GM20000 (cell line): ENCODE measurements at places on chromosomes 13 and 19.

- DNase-seq: peak; percentile 49
Measured at GRCh38 chr19:407511-408440, 1.2 kb downstream of the C2CD4C start.

- no peak for DNase-seq
Measured at GRCh38 chr13:20125129-20125782, 35.6 kb downstream of the GJA3 start.

DNA sequence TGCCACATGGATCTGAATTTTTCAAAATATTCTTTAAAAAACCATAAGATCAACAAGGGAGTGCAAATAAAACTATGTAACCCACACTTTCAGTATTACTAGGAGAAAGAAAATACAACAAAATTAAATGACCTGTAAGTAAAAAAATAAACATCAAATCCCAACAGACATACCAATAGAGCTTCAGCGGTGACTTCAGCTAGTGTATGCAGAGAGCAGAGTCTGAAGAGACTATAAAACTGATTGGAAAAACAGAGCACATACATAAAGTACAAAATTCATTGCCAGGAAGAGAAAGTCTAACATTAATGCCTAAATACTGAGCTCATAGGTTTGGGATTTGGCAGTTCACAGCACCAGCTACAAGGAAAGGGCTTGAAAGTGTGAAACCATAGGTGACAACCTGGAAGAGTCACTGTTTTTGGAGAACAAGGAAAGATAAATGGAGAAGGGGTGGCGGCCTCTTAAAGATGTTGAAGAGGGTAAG is 291.1 kb downstream of the LMO7 start:
- DNase-seq: no peak

DNA sequence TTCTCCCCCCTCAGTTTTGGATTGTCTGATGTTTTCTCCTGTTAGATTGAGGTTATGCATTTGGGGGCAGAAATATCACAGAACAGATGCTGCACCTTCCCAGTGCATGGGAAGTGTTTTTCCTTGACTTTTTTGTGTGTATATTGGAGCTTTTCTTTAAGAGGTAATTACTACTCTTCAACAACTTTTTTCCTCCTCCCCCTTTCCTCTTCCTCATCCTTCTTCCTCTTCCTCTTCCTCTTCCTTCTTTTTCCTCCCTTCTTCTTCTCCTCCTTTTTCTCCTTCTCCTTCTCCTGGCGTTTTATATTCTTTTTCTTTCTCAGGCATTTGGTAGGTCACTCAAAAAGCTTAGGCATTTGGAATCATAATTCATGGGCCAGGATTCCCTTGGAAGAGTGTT is 18.1 kb upstream of the SPATA13 start:
- no peak for DNase-seq
